Vagina (tissue), 2 donors: ENCODE measurements at places on chromosomes 7 and 10. TPM values are rescaled to one million over a fixed set of nuclear protein-coding genes. Genes with fewer than 3 reads are reported as not detected.

Gene PAX4
- not detected for total RNA-seq

Gene HYAL4
- 0.49 TPM for total RNA-seq

Gene ADCYAP1R1
- total RNA-seq = 12.0 TPM

Gene LEP
- total RNA-seq = 7.4 TPM

Gene ST7
- total RNA-seq = 15.2 TPM

Gene IDI2
- not detected for total RNA-seq

Gene GPR15LG
- total RNA-seq = 98.0 TPM
